Tongue (tissue), 3 donors: ENCODE measurements at places on chromosomes 7 and 10.

DNA sequence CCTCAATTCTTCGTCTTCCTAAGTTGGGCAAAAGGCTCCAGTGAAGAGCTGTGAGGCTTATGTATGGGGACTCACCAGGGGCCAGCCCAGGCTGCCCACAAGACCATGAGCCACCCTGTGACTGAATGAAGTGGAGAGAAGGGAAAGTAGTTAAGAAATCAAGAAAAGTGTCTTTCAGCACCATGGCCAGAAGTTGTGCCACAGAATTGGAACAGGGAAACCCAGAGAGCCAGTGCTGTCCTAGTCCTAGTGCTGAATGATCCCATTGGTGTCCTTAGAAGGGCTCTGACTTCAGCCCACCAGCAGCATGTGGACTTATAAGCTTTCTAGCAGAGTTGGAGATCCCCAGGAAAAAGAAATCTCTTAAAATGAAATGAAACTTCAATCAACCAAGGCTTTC, 37.0 kb upstream of the CCSER2 start:
- DNase-seq: peak; percentile 76

GRCh38 chr10:1228467-1228975, 172.3 kb downstream of the WDR37 start:
- DNase-seq: no peak

- DNase-seq: peak; percentile 81
Observed at GRCh38 chr7:113087071-113087998, 708 bp upstream of the GPR85 start.

GRCh38 chr7:69208276-69208675, 390.0 kb upstream of the AUTS2 start:
- DNase-seq: no peak

GRCh38 chr7:155685791-155686160, 41.3 kb downstream of the RBM33 start:
- no peak for DNase-seq

DNA sequence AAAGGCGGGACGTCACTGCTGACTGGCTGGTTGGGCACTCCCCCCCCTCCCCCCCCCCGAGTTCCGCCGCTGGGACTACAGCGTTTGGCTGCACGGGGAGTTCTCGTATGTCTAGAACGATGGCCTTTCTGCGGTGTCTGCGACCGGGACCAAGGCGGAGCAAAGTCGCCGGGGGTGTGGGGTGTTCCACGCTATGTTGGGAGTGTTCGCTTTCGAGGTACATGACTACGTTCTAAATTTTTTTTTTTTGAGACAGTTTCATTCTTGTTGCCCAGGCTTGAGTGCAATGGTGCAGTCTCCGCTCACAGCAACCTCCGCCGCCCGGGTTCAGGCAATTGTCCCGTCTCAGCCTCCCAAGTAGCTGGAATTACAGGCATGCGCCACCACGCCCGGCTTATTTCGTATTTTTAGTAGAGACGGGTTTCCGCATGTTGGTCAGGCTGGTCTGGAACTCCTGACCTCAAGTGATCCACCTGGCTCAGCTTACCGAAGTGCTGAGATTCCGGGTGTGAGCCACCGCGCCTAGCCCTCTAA, 573 bp upstream of the IDI1 start:
- no peak for DNase-seq

DNA sequence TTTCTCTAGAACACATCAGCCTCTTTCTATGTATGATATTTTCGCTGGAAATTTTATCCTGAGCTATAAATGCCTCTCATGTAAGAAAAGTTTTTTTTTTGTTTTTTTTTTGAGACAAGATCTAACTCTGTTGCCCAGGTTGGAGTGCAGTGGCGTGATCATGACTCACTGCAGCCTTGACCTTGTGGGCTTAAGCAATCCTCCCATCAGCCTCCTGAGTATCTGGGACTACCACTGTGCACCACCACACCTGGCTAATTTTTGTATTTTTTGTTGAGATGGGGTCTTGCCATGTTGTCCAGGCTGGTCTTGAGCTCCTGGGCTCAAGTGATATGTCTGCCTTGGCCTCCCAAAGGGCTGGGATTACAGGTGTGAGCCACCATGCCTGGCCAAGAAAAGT, 80.4 kb downstream of the ADK start:
- no peak for DNase-seq

- no peak for DNase-seq
Observed at GRCh38 chr7:54955696-54956420, 63.0 kb upstream of the EGFR start.

- DNase-seq: peak; percentile 92
Observed at GRCh38 chr7:143263266-143264195, at the start of gene GSTK1. Gene GSTK1, plus strand, starts transcription at chr7:143263441. Its CDS starts 73 bp downstream, at chr7:143263514.

GRCh38 chr7:148624735-148625134, 34.2 kb downstream of the C7orf33 start:
- DNase-seq: peak; percentile 26

- no peak for DNase-seq
Observed at GRCh38 chr10:28177944-28178637, 124.8 kb downstream of the MPP7 start.

DNA sequence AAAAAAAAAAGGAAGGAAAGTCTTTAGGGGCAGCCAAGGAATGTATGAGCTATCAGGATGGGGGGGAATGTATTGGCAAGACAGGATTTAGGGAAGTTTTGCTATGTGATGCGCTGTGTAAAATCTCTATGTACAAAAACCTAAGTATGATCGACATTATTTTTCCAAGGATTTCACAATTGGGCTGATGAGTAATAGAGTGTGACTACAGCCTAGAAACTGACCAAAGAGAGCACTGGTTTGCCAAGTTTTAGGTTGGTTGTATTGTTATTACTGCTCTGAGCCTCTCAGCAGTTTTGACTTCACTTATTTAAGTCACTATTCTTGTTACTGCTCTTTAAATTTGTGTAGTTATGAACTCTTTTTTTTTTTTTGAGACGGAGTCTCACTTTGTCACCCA, 107.3 kb downstream of the NRCAM start:
- DNase-seq: no peak

DNA sequence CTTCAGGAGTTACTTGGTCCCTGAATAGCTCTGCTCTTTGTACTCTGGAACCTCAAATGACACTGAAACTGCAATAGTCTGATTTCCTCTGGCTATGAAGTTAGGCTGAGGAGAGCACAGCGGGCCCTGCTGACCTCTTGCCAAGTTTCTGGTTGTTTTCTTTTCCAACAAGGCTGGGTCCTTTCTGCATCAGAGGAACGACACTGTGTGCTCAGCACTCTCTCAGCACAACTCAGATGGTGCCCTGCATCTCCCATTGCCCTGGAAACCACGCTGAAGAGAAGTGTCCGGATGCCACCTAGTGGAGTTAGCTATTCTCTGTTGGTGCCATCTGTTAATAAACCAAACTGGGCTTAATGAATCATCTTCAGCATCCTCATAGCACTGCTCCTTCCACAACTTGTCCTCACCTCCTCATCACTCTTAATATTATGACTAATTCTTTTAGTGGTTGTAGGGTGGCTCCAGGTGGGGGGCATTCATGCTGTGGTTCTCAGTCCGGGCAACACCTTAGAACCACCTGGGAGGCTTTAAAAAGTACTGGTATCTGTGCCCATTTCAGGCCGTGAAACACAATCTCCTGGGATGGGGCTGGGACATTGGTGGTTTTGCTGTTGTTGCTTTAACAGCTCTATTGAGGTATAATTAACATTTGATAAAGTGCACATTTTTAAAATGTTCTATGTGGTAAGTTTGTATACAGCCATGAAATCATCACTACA, 8.2 kb upstream of the EFCAB10 start:
- peak; percentile 83 for DNase-seq

- DNase-seq: peak; percentile 26
Observed at GRCh38 chr7:95200741-95201140, 123.6 kb downstream of the PON1 start.

GRCh38 chr10:119211176-119211575, 3.8 kb downstream of the GRK5 start:
- peak; percentile 72 for DNase-seq

GRCh38 chr7:106190589-106191330, 78.6 kb upstream of the SYPL1 start:
- DNase-seq: no peak

DNA sequence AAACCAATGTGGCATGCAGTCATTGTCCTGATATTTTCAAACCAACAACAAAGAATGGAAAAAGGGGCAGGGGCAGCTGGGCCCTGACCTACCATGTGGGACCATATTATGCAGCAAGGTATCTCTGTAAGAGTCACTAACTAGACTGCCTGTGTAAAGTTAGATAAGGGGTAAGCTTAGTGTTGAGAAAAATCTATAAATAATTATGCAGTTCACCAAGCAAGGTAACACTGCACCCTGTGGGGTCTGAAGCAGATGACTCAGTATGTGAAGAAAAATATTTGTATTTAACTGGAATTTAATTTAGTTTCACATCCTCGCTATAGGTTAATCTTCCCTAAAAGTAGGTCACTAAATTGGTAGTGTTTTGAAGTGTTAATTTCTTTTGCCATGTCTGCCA, 99.3 kb downstream of the PPP1R3A start:
- DNase-seq: no peak

DNA sequence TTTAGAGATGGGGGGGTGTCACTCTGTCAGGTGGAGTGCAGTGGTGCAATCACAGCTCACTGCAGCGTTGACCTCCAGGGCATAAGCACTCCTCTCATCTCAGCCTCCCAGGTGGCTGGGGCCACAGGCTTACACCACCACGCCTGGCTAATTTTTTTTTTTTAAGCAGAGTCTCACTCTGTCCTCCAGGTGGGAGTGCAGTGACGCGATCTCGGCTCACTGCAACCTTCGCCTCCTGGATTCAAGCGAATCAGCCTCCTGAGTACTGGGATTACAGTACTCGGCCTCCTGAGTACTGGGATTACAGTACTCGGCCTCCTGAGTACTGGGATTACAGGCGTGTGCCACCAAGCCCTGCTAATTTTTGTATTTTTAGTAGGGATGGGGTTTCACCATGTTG, 23.6 kb upstream of the PPIA start:
- no peak for DNase-seq

DNA sequence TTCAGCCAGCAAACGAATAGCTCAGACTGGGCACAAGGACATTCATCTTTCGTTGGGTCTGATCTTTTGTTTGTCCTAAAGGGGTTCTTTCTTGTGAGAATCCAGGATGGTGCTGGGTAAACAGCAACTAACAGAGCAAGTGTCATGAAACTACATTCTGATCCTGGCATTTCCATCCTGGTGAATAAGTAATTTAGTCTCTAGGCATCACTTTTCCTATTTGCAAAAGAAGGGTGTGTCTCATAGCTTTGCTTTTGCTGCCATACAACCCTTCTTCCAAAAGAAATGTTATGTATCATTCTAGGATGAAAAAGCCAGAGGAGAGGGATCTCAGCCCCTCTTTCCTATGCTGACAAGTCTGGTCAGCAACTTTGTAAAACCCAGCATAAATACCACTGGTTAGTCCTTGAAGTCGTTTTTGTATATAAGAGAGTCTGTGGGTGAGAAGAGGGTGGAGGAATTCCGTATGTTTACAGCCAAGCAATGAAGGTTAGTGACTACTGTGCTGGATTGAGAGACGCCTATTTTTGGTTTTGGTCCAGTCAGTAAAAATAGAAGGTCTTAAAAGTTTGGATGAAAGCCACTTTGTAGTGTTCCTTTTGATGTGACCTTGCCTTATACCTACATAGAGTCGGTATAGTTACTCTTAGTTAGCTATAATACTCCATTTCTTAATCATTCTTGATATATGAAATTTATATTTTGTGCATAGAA, 88.4 kb upstream of the SLC25A13 start:
- DNase-seq: no peak

DNA sequence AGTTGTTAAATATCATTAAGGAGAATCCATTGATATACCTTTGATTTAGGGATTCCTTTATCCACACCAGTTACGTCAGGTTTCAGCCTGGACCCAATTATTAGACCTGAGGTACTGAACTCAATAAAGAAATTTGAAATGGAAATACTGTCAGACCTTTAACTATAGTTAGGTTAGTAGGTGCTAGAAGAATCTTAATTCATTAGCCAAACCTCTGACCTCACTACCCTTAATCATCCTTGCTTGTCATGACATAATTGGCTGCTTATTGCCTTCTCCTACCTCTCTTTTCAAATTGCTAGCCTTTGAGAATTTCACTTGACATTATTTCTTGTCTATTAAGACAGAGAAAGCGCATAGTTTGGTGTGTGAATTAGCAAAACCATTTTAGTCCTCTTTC, 27.1 kb downstream of the SMNDC1 start:
- DNase-seq: no peak

- DNase-seq: peak; percentile 43
Observed at GRCh38 chr7:92246360-92247101, 757 bp downstream of the ANKIB1 start.

GRCh38 chr7:105760551-105761447, 115.6 kb downstream of the ATXN7L1 start:
- no peak for DNase-seq

DNA sequence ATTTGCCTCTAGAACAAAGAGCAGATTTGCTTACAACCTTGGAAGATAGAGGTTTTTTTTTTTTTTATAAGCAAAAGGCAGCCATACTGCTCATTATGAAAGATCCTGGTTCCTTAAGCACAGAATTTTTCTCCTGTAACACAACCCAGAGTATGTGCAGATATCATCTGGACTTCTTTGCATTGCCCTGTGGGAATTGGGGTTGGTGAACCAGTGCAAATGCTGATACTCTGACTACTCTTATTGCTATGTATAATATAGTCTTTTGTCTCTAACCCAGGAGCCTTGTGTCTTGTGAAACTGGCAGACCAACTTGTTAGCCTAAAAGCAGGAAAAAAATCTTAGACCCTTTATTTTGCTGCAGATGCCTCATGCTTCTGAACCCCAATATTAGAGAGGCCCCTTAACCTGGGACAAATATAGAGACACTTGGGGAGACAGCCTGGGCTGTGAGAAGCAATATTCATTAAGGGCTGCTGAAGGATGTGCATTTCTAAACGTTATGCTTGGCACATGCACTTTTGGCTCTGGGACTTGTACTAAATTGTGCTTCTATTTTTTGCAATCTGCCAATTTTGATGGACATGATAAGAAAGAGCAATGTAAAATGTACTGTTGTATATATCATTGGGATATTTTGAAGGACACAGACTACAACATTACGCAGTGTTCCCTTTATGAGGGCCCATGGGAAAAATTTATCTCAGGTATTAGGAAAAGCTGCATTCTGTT, 78.9 kb downstream of the ANLN start:
- no peak for DNase-seq

GRCh38 chr7:1704811-1705738, 35.0 kb downstream of the ELFN1 start:
- DNase-seq: no peak

DNA sequence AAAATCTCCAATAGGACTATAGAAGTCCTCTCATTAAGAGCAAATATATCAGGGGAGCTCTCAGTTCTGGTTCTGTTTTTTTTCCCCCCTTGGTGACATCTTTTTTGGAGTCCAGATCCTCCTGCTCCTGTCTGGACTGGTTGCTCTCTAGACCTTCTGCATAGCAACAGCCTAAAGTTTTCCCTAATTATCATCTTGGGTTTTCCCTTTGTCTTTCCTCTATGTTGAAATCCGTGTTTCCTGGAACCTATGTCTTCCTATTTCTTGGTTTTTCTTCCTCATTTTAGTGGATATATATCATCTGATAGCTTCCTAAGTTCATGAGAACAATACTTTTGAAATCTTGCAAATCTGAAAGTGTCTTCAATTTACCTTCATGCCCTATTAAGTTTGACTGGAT, 29.7 kb upstream of the MTERF1 start:
- DNase-seq: no peak

- DNase-seq: no peak
Observed at GRCh38 chr10:133445268-133445732, 8.4 kb upstream of the SCART1 start.

GRCh38 chr10:96044736-96045135, 1.4 kb downstream of the CCNJ start:
- peak; percentile 29 for DNase-seq

- DNase-seq: no peak
Observed at GRCh38 chr10:125081931-125082330, 78.4 kb downstream of the CTBP2 start.
